ENCODE measurements at places on chromosomes 5 and 9.

- no peak for DNase-seq
Measured at GRCh38 chr9:135371535-135371934, 108.0 kb upstream of the PPP1R26 start.

GRCh38 chr5:74390822-74391221 is 249.7 kb downstream of the ENC1 start:
- DNase-seq = no peak

- DNase-seq = no peak
Measured at GRCh38 chr5:41918105-41918504, 7.0 kb upstream of the FBXO4 start.

DNA sequence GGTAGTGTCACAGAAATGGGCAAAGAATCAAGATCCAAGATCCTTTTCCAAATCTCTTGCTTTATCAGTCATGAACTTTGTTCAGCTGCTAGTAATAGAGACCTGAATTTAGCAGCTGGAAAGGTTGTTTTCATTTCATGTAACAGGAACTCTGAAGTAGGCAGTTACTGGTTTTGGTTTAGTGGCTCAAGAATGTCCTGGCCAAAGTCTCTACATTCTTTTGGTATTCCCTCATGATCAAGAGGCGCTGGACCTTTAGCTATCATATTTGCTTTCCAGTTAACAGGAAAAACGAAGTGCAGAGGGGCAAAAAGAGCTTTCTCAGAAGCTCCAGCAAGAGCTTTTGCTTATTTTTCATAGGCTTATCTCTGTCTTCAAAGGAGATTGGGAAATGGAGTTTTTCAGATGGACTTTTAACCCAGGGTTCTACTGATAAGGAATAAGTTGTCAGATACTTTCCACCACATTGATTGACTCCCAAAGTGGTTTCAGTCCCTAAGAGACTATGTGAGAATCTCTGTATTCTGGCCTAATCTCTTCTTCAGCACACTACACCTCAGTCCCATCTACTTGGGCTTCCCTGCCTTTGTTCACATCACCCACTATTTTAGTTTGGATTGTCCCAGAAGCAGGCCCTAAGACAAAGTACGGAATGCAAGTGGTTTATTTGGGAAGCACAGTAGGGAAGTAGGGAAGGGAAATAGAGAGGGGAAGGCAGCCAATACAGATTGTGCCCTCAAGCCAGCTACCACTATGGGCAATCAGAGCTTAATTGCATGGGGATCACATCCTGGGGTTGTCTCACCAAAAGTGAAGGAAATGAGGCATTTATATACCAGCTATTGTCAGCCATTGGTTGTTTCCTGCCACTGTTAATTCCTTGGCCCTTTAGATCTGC is 359.3 kb downstream of the LRRC70 start:
- peak; percentile 37 for DNase-seq

GRCh38 chr5:136249678-136250266 is 56.8 kb upstream of the SMIM32 start:
- peak; percentile 49 for DNase-seq

DNA sequence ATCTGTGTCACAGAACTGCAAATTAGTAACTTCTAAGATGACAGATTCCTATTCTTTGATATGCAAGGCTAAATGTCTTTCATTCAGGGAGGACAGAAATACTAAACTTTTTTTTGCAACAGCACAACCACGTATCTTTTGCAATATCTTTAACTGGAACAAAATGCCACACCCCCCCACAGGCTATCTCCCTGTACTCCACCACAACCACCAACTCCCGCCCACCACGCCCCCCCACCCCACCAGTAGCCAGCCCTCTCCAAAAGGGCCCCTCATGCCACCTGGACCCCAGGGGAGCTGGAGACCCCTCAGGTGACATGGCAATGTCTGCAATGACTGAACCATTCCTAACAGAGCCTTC is 131.8 kb downstream of the ROR2 start:
- DNase-seq = no peak

- DNase-seq = peak; percentile 35
Measured at GRCh38 chr5:167770461-167770860, 521.0 kb upstream of the WWC1 start.

GRCh38 chr5:19885040-19885824 is 102.8 kb downstream of the CDH18 start:
- DNase-seq = no peak

GRCh38 chr5:134427540-134428041 is 15.9 kb upstream of the CDKN2AIPNL start:
- DNase-seq = no peak

GRCh38 chr9:128558431-128559310 is 6.3 kb downstream of the SPTAN1 start:
- peak; percentile 93 for DNase-seq

GRCh38 chr5:7330256-7330655 is 65.7 kb upstream of the ADCY2 start:
- no peak for DNase-seq

GRCh38 chr5:135827965-135828781 is 6.3 kb upstream of the SLC25A48 start:
- DNase-seq = no peak

DNA sequence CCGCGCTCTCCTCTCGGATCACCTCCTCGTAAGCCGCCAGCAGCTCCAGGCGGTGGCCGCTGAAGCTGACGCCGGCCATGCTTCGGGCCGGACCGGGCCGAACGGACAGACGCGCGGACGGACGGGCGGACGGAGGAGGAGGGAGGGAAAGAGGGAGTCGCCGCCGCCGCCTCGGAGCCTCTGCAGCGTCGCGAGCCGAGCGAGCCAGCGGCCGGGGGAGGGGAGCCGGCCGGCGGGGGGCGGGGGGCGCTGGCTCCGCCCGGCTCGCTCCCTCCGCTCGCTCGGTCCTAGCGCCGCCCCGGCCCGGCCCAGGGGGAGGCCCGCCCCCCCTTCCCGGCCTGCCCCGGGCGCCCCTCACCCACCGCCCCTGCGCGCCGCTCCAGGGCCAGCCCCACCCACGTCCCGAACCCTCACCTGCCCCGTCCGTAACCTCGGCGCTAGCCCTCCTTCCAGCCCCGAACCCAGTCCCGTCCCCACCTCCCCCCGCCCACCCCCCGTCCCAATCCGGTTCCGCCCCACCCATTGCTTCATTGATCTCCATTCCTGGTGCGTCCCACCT is at the start of gene DBN1:
TSS of gene DBN1 (minus strand) at position 192 of the 559 bp plus-strand sequence. CDS start at position 79, 113 bp downstream.
- no peak for DNase-seq
